ENCODE measurements at places on chromosomes 6 and 20.

DNA sequence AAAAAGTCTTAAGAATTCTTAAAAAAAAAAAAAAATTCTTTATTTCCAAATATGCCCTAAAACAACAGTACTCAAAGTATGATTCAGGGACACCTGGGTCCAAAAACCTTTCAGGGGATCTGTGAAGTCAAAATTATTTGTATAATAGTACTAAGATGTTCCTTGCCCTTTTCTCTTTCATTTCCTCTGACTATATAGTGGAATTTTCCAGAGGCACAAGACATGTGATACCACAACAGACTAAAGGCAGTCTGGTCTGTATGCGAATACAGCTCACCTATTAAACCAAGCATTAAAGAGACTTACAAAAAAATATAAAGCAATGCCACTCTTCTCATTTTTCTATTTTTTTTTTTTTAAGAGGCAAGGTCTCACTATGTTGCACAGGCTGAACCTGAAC, 15.4 kb downstream of the NOL7 start:
- no peak for DNase-seq

- peak; percentile 85 for DNase-seq
Measured at GRCh38 chr6:138795809-138796603, at the start of gene ECT2L. Gene ECT2L (plus strand): TSS chr6:138796087. CDS start chr6:138813275, 17,188 bp downstream.

DNA sequence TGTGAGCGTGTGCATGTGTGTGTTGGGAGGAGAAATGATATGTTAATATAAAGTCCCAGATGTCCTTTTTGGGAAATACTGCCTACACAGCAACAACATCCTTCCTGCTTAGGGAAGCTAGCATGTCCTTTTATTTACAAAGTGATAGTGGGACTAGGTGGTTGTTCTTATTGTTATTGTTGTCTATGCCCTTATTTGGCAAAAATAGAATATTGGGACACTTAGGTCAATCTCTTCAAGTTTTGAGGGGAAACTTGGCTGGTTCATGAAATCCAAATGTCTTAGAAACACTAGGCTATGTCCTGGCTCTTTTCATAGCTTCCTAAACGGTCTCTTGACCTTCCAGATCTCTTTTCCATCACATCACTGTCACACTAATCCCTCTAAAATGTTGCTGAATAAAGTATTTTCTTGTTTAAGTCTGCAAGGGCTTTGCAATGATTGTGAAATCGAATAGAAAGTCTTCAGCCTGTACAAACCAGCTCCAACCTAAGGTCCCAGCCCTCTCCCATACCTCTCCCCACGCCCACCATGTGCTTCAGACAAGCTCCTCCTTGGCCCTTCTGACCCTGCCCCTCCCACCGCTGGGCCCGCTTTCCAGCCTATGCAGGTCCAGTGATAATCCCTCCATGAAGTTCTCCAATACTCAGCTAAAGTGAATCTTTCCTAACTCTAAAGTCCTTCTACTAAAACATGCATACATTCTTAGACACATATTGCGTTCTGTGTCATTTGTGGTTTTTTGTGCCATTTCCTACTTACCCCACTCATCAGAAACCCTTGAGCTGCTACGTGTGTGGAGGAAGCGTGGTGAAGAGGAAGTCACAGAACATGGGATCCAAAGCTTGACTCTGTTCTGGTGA, 205.1 kb downstream of the LY86 start:
- no peak for DNase-seq

DNA sequence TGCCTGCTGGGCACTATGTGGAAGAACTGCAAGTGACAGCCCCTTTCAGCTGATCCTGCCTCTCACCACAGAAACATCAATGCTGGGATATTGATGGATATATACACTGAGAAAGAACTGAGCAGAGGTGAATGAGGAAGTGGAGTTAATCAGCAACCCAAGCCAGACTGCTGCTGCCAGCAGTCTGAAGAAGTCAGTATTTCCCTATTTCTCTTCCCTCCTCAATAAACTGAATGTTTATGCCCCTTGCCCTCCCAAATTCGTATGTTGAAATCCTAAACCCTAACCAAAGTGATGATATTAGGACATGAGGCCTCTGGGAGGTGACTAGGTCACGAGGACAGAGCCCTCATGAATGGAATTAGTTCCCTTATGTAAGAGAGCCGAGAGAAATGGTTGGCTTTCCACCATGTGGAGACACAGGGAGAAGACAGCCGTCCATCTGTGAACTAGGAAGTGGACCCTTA, 76.3 kb downstream of the CDK19 start:
- no peak for DNase-seq

GRCh38 chr6:156150391-156150790, 626.8 kb upstream of the ARID1B start:
- DNase-seq, result no peak

- DNase-seq, result no peak
Measured at GRCh38 chr20:61391812-61392520, 139.9 kb downstream of the CDH4 start.

GRCh38 chr20:20425823-20426654, 58.1 kb downstream of the INSM1 start:
- DNase-seq, result no peak

DNA sequence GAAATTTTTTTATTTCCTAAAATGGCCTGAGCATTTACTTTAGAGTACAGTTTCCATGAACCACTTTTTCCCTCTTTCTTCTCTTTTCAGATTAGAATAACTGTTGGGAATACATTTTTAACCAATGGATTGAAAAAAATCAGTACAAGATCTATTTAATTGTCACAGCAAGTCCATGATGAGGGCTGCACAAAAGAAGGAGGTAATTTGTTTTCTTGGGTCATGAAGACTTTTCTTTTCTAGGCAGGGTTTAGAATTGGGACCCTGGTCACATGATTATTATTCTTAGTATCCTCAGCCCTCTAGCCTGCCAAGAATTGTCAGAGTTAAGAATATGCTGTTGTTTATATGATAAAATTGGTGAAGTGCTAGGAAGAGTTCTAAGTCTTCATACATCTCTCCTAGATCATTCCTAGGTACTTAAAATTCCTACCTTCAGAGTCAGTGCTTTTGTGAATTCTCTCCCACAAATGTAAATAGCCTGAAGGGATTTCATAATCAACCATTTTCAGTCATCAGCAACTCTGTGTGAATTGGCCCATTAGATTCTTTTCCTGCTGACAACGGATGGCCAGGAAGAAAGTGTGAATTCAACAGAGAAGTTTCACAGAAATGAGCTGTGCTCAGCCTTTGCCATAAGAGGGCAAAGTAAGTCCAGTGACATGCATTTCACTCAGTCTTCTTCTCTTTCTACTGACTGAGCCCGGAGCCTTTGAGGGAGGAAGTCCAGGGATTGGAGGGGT, 32.4 kb upstream of the TPBG start:
- DNase-seq, result no peak

GRCh38 chr20:44475372-44475693, 341 bp upstream of the TTPAL start:
- DNase-seq, result no peak

DNA sequence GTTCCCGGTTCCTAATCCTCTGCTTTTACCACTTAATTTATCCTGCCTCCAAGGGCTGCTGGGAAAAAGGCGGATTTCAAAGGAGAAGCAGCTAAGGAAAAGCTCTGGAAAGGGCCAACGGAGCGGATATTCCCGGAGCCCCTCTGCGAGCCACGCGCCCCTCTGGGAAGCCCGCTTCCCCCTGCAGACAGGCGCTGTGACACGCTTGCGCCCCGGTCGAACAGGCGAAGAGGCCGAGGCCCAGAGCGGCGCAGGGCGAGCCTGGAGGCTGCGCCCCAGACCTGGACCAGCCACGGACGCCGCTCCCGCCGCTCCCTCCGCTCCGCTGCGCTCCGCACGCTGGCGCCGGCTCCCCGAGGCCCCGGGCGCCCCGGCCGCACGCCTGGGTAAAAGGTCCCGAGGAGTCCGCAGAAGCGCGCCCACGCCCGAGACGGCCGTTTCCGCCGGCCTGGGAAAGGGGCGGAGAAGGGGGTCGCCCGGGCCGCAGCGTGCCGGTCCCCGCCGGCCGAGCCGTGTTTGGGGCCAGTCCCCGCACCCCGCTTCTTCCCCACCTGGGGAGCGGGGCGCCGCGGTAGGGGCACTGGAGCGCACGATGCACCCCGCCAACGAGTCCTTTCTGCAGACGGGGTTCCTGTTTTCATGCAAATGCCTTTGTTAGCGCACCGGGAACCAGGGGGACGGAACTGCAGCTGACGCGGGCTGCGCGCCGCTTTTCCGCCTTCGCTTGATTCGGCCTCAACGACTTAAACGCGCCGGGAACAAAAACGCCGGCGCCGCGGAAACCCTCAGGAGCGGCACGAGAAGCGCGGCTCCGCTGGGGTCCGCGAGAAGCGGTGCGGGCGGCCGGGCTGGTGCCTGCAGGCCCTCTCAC, 91.9 kb upstream of the SIRPA start:
- DNase-seq, result peak; percentile 83

- no peak for DNase-seq
Measured at GRCh38 chr20:32577657-32578056, 7.5 kb downstream of the NOL4L start.

DNA sequence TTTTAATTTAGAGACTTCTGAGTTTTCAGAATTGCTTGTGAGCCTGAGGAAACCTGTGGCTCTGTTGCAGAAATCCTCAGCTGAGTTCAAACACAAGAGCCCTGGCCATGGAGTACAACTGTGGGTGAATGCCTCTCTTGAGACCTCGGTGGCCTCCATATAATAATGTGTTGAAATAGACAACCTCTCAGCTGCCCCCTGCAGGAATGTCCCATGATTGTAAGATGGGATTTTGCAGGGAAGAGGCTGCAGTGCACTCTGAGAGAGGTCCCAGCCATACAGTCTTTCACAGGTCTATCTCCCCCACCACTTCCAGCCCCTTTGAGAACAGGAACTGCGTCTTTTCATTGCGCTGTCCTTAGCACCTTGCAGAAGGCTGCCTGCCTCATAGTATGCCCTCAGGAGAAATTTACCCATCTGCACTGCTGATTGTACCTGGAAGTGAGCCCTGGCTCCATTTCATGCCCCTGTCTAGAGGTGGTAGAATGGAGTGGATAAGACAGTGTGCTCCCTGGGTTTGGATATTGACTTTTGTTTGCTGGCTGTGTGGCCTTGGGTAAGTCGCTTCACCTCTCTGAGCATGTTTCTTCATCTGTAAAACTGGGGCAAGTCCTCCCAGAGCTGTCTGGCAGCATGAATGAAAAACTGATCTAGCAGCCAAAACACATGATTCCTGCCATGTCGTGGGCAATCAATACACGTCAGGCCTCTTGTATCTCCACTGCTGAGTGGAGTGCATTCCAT, 16.8 kb upstream of the CDH22 start:
- no peak for DNase-seq

DNA sequence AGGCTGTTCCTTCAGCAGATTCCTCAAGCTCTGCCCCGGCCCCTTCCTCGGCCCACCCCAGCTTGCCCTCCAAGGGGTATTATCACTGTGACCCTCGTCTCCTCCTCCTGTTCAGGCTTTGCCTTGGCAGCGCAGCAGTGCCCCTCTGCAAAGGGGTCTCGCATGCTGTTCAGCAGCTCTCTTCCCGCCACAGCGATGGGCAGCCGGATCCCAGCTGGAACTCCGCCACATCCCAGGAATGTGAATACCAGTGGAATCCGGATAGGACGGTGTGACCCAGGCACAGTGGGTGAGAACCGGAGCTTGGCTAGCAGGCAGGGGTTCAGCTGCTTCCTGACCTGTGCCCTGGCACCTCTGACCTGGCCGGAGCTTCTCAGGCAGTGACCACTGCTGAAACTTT, 52.9 kb downstream of the RNASET2 start:
- no peak for DNase-seq

DNA sequence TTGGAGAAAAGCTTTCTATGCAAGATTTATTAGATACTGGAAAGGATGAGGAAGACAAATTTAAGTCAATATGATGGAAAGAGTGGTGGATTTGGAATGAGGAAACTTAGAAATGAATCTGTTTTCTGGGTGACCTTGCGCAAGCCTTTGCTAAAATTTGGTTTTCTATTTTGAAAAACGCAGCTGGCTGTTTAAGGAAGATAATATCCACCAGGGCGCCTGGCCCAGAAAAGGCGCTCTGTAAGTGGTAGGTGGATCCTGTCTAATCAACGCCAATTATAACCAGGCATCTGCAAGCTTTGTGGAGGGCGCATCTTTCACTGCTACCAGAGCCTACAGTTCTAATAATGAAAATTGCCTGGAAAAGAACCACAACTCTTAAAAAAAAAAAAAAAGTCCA, 398 bp upstream of the SPATS1 start:
- no peak for DNase-seq

DNA sequence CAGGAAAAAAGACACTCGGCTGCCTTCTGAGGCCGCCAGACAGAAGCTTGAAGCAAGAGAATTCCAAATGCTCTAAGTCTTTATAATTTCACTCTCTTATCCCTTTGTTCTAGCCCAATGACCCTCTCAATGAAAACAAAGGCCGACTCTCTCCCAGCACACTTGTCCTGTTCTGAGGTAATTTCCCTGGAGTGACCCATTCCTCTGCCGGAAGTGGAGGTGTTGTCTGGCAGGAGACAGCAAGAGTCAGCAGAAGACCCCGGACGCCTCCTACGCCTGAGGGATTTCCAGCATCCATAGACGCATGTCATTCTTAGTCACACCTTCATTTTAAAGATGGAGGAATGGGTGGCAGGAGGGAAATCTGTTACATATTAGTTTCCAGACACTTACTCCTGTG, 110.3 kb downstream of the SOD2 start:
- DNase-seq, result no peak

- DNase-seq, result no peak
Measured at GRCh38 chr20:17887331-17888030, 81.1 kb downstream of the SNX5 start.

DNA sequence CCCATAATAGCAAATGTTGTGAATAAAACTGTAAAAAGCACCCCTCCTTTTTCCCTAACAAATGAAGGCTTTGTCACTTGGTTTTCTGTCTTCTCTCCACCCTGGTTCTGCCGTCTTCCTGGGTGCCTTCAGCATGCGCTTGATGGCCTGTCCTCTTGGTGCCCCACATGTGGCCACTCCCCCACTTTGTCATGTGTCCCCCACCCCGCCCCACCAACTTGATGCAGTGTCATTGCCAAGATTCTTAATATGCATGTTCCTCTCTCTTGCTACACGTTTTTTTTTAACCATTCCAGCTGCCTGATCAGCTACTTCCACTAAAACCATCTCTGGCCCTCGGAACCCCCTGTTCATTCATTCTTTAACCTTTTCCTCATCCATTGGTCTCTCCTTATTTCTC, 340.3 kb downstream of the QKI start:
- DNase-seq, result no peak

DNA sequence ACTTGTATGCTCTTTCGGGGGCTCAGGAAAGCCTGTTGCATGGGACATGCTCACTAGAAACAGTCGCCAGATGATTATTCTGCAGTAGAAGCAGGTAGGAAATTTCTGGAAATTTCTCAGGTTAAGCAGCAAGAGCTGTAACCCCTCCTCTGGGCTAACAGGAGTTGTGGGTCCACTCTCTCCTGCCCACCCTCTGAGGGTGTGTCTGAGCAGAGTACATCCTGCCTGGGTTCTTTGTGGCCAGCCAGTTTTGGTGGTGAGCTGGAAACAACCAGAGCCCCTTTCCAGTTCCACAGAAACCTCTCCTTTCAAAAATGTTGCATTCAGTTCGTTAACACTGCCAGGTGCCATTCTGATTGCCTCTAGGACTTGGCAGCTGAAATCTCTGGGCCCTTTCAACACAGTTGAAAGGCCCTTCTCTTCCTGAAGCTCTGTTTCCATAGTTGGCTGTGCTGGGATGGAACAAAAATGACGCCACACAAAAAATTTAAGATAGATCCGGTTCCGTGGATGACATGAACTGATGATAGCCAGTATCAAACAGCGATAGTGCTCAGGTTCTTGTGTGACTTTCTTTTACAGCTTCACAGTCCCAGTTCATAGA, 38.5 kb downstream of the PLCG1 start:
- no peak for DNase-seq

GRCh38 chr6:54467384-54467783, 159.1 kb downstream of the TINAG start:
- DNase-seq, result no peak

All from osteocyte (in vitro differentiated cells).